ENCODE measurements at places on chromosomes 16 and 17.
A peak's percentile ranks its signal among the peaks of the same experiment; 100 is the strongest.

DNA sequence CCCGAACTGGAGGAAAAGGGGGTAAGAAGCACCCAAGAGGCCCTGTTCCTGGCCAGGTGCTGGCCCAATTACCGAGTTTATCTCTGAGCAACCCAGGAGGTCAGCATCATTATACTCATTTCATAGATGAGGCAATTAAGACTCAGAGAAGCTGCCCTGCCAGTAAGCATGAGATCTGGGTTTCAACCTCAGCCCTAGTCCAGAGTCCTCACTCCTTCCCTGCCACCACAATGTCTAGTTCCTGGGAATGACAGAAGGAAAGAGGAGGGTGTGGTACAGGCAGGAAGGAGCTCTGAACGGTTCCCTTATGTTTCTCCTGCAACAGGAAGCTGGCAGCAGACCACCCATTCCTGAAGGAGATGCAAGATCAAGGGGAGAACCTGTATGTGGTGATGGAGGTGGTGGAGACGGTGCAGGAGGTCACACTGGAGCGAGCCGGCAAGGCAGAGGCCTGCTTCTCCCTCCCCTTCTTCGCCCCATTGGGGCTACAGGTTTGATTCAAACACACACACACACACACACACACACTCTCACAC, 7.4 kb downstream of the GSDMA start:
- no peak for DNase-seq

- DNase-seq: no peak
Measured at GRCh38 chr17:55484575-55484974, 26.7 kb downstream of the SMIM36 start.

- DNase-seq: no peak
Measured at GRCh38 chr16:12147681-12148080, 171.1 kb downstream of the SNX29 start.

DNA sequence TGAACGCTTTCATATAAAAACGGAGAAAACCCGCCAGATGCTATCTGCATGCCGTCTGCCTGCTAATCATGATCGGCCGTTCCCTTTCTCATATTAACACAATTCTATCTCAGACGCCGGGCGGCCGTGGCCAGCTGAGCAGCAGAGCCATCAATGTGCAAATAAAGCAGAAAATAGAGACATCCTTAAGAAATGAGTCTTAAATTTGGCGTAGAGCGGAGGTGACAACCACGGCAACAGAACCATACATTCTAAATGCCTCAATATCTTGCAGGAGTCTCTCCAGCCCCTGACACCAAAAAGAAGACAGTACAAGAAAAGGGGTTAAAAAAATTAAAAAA, 2.7 kb upstream of the IRX5 start:
- DNase-seq: no peak

DNA sequence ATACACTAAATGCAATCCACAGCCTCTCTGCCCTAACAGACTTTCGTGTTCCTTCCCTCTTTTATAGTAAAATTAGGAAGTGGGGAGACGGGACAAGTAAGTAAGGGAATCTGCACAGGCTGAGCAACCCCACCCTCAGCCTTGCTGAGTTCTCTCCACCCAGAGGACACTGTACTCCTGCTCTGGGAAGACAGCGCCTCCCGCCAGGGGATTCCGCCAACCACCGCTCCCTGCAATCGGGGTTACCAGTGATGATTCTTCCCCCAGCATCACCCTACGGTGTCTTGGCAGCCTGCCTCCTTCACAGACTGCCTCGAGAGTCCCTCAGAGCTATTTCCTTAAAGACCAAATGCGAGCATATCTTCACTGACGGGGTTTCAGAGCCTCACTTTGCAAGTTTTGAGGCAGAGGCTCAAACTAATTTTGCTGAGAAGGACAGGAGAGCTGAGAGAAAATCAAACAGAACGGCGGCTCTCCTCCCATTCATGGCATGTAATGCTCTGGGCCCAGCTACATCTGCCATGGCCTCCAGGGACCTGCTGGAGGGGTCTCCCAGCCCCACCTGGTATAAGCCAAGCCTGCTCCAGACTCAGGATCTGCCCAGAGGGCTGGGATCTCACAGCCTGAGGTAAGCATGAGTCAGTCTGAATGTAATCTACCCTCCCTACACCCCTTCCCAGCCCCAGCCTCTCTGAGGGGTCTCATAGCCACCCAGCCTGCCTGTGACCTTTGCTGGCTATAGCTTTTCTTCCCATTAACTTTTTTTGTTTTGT, 22.7 kb upstream of the ASGR2 start:
- no peak for DNase-seq

DNA sequence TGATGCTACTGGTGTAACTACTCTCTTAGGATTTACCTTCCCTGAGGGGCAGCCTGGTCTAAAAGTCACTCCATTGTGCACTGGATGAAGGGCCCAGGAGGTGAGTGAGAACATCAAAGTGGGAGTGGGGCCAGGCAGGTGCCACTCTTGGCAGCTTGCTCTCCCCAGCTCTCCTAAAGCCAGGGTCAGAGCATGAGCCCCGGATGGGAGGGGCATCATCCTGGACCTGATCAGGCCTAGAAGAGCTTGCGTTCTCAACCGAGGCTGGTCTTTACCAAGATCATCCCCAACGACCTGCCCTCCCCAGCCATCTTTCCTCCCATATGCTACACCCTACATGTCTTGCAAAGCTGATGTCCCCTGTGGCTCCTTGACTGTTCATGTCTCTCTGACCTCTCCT, 87.1 kb downstream of the AIPL1 start:
- no peak for DNase-seq

DNA sequence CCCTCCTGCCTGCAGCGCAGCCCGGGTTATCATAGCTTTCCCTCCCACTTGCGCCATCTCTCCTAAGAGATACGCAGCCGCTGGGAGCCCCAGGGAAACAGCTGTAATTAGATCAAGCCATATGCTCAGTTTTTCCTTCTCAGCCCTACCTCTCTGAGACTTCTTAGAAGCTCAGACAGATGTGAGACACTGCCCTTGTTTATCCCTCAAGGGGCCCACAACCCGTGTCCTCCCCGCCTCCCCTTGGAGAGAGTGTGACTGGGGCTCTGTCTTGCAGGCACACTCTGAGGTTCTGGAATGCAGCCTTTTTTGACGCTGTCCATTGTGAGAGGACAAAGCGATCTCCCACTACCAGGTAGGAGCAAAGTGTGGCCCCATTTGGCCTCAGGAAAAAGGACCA, 31.2 kb downstream of the CIBAR2 start:
- no peak for DNase-seq

- DNase-seq: no peak
Measured at GRCh38 chr17:58007781-58008706, 998 bp upstream of the SRSF1 start.

GRCh38 chr17:17701112-17701511, 19.9 kb downstream of the RAI1 start:
- DNase-seq: no peak

- DNase-seq: no peak
Measured at GRCh38 chr16:29230671-29231096, 175.8 kb downstream of the NPIPB11 start.

- DNase-seq: no peak
Measured at GRCh38 chr16:31063843-31064611, 10.0 kb downstream of the ZNF668 start.

DNA sequence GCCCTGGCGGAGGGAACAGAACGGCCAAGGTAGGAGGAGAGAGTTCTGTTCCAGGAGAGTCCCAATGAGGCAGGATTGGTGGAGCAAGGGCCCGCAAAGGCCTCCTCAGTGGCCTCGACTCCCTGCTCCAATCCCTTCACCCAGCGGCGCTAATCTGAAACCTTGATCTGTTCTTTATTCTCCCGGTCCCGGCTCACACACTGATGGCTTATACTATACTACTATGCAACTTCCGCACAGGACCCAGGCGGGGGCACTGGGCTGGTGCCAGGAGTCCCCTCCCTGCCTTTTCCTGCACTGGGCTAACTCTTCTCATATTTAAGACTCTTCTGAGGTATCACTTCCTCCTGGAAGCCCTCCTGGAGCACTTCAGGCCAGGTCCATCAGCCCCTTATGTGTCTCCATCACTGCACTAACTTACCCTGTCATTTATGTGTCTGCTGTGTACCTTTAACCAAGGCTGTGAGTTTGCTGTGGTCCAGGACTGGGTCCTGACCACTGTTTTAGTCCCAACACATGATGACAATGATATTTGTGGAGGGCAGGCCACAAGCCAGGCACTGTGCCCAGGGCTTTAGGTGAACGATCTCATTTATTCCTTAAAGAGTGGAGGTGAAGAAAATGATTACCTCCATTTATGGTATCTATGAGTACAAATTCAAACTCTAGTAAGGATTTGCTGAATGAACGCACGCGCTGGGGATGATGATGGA, 6.8 kb downstream of the CCDC102A start:
- no peak for DNase-seq

GRCh38 chr17:68289473-68289872, 1.5 kb downstream of the SLC16A6 start:
- DNase-seq: no peak

DNA sequence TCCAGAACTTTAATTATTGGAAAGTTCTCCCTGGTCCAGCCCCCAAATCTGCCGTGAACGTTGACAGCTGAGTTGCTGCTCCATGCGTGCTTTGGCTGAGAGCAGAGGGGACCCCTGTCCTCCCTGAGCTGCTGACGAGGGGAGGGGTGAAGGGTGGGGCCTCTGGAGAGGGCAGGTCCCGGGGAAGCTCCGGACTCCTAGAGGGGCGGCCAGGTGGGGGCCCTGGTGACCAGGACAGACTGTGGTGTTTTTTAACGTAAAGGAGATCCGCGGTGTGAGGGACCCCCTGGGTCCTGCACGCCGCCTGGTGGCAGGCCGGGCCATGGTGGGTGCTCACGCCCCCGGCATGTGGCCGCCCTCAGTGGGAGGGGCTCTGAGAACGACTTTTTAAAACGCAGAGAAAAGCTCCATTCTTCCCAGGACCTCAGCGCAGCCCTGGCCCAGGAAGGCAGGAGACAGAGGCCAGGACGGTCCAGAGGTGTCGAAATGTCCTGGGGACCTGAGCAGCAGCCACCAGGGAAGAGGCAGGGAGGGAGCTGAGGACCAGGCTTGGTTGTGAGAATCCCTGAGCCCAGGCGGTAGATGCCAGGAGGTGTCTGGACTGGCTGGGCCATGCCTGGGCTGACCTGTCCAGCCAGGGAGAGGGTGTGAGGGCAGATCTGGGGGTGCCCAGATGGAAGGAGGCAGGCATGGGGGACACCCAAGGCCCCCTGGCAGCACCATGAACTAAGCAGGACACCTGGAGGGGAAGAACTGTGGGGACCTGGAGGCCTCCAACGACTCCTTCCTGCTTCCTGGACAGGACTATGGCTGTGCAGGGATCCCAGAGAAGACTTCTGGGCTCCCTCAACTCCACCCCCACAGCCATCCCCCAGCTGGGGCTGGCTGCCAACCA, at the start of gene MC1R:
Gene MC1R, plus strand, starts transcription at position 410 of the 895 bp plus-strand sequence. Its CDS starts 397 bp downstream, at position 807.
- no peak for DNase-seq

DNA sequence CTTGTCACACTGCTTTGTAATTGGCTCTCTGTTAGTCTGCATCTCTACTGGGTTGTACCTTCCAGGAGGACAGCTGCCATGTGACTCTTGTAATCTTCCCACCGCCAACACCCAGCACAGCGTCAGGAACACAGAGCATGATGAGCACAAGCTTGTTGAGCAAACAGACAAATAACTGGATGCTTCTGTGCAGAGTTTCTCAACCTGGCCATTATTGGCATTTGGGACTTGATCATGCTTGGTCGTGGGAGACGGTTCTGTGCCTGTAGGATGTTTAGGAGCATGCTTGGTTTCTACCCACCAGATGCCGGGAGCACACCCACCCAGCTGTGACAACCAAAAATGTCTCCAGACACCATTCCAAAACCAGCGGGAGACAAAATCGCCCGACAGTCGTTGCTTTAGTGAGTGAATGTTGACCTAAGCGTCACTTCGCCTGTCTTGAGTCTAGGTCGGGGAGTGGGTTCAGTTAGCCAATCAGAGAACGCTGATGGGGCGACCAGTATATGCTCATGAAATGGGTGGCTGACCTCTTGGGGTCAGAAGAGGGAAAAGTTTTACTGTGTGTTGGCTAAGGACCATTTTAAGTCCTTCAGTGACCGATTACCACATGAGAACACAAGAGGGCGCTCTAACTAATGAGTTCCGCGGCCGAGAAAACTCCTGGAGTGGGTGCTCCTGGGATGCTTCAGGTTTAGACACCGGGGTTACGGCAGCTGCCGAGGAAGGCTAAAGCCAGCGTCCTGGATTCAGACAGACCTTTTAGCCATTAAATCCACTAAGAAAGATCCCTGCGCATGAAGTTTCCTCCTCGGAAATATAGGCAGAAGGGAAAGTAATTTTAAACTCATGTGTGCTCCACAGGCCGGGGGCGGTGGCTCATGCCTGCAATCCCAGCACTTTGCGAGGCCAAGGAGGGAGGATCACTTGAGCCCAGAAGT, 57.8 kb upstream of the TEX2 start:
- DNase-seq: peak; percentile 7

DNA sequence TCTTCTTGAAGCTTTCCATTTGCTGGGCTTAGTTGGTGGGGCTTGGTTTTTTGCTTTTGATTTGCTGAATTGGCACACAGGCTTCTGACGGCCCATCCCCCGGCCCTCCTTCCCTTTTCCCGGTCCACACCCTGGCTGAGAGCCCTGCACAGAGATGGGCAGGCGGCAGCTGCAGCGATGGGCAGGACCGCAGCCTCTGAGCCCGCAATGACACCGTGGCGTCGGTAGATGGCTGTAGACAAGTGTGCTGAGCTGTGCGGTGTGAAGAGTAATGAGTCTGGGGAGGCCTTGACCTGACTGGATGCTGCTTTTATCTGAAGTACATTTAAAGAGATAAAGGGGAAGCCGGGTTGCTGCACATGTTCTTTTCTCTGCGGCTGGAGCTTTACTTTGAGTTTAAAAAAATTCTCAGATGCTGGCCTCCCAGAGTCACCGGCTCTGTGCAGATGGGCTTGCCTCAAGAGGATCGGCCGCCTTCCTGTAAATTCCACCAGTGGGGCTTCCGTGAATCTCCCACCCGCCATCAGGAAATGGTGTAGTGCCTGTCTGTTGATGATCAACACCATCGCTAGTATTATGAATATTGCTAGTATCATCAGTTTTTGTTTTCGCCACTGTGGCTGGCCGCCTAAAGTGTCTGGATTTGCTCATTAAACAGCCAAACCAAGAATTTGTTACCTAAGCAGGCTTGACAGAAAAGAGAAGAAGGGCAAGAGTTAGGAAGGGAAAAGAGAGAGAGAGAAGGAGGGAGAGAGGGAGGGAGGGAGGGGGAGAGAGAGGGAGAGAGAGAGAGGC, 245.6 kb upstream of the RBFOX1 start:
- no peak for DNase-seq

GRCh38 chr16:55592306-55592705, 25.8 kb downstream of the CAPNS2 start:
- DNase-seq: no peak

GRCh38 chr17:78510141-78511075, 66.8 kb downstream of the DNAH17 start:
- DNase-seq: no peak

GRCh38 chr16:86127366-86127765, 228.4 kb downstream of the IRF8 start:
- DNase-seq: no peak

DNA sequence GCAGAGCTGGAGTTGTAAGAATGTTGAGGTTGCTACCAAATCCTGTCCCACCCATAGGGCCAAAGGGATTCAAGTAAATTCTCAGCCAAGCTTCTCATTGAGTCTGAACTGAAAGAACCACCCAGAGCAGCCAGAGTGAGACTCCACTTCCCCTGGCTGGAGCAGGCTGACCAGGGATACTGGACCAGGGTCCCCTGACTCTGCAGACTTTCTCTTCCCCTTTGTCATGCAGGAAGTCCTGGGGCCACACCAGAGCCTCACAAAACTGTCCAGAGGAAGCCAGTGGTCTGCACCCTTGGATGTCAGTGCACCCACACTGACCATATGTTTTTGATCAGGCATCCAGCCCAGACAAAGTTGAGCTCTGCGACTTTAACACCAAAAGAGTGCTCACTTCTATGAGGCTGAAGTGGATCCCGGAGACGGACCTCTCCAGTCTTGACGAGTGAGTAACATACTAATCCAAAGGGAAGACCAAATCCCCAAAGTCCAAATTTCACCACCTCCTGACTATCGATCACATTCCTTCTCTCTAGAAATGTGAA, 4.1 kb downstream of the NXN start:
- no peak for DNase-seq

All from stimulated activated CD8-positive, alpha-beta memory T cell treated with anti-CD3 and anti-CD28 coated beads, Interleukin-15, amount 100 ng/mL, for 24 hours (primary cell).